ENCODE measurements at places on chromosomes 5 and 9.

DNA sequence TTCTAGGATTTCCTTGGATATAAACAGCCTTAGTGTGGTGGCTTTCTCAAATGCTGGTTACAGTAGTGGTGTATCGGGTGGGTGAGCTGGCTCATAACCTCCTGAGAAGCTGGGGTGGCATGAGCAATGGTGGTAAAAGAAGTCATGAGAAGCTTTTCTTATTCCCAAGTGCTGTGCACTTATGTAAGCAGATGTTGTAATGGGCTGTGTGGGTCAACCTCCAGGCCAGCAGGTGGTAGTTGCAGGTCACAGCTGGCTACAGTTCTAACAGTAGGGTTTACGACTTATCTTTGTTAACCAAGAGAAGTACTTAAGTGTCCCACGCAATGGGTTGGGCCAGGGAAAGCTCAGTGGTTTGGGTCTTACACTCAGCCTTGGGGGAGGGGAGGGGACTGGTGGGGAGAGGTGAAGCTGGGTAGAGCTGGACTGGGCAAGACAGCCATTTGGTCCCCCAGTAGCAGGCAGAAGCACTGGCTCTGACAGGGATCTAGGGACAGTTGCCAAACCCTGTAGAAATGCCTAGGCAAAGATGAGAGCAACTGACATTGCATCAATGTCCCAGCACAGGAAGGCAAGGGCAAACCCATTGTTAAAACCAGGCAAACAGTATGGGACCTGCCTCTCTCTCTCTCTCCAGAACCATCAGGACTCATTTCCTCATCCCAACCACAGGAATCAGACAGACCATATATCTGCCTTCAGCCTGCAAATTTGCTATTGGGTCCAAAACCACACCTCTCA is 76.8 kb downstream of the RNF130 start:
- no peak for DNase-seq

GRCh38 chr9:22134390-22134789 is 125.3 kb upstream of the CDKN2B start:
- DNase-seq, result no peak

- DNase-seq, result no peak
Measured at GRCh38 chr5:65102371-65102975, 333.7 kb downstream of the CWC27 start.

DNA sequence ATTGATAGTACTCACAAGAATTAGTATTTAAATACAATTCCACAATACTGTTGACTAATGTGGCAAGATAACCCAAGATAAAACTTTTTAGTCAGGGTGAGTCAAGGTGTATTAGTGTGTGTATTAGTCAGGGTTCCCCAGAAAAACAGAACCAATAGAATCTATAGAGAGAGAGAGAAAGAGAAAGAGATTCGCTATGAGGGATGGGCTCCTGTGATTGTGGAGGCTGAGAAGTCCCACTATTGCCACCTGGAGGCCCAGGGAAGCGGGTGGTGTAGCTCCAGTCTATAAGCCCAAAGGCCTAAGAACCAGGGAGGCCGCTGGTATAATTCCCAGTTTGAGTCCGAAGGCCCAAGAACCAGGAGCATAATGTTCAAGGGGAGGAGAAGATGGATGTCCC is 10.0 kb upstream of the SHISAL2B start:
- no peak for DNase-seq

- DNase-seq, result no peak
Measured at GRCh38 chr9:99973455-99973854, 67.0 kb downstream of the STX17 start.

- DNase-seq, result no peak
Measured at GRCh38 chr5:98217138-98217537, 556.3 kb upstream of the RGMB start.

- no peak for DNase-seq
Measured at GRCh38 chr5:16735101-16736060, 118.6 kb upstream of the RETREG1 start.

- no peak for DNase-seq
Measured at GRCh38 chr9:6086006-6086655, 70.7 kb upstream of the RANBP6 start.

DNA sequence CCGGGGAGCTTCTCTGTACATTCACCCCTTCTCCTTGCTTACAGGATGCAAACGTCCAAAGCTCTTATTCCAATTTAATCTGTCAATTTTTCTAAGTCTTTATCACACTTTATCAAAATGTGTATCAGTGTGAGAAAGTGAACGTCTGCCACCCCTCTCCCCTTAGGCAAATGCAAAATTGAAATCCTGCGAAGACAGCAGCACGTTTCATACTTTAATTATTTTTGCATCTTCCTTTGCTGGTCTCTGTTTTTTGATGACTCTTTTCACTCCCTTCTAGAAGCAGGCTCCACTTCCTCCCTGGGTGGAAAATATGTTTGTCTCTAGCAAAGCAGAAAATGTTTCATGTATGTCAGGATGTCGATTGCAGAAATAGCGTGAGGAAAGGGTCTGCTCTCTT is 576.5 kb upstream of the BRINP1 start:
- DNase-seq, result no peak

DNA sequence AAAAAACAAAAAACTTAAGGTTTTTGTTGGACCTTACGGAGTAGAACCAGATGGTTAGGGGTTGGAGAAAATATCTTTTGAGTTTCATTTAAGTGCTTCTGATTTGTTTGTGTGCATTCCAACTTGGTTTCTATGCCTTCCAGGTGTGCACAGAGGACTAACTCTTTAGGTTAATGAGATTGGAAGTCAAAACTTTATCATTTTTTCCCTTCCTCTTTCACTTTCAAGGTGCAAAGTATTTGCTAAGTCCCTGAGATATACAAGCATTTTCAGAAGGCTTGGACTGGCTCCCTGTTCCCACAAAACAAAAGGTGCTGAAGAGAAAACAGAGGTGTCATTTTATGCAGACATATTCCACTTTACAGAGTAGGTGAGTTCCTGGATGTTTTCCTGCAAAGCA is 30.3 kb upstream of the CER1 start:
- DNase-seq, result no peak

- peak; percentile 67 for DNase-seq
Measured at GRCh38 chr5:132457371-132458225, 33.0 kb downstream of the IRF1 start.

DNA sequence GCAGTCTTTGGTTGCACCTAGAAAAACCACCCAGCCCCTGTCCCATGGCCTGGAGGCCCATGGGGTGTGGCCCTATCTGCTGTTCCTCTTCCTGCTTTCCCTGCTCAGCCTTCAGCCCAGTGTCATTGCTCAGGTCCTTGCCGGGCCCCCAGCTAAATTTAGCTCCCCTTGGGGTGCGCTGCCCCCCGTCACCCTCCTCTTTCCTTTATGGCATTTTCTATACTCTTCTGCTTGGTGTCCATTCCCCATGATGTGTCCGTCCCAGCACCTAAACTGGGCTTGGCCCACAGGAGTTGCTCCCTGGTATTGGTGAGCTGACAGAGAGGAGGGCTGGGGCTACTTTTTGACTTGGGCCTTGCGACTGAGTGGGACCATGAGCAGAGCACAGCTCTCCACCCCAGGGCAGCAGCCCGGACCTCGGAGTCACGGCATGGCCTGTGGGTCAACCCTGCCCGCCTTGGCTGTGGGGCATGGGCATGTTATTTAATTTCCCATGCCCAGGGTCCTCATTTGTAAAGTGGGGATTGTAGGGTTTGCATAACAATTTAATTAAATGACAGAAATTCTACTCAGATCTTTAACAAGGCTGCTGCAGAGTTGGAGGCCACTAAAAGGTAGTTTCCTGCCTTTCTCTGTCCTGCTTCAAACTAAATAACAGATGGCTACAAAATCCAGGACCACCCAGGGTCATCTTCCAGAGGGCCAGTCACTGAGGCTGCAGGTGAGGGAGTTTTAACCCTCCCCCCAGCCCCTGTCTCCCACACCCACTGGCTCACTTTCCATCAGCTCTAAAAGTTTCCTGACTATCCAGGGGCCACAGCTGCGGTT is 98.2 kb downstream of the DAP start:
- no peak for DNase-seq

- no peak for DNase-seq
Measured at GRCh38 chr9:112620388-112620787, 97.5 kb downstream of the INIP start.

DNA sequence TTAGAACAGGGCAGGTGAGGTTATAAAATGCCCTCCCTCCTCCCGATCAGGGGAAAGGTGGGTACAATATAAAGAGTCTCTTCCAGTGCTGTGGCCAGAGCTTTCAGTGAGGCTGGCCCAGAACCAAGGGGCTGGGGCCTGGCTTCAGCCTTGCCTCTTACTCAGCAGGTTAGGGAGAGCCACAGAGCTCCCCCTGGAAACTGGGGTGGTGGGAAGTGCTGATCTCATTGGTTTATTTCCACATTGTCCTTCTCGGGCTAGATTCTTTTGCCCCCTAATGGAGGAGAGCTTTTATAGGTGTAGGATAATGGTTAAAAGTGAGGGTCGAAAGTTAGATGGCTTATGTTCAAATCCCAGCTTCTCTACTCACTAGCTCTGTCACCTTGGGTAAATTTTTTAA is 186.7 kb upstream of the TBC1D2 start:
- DNase-seq, result no peak

DNA sequence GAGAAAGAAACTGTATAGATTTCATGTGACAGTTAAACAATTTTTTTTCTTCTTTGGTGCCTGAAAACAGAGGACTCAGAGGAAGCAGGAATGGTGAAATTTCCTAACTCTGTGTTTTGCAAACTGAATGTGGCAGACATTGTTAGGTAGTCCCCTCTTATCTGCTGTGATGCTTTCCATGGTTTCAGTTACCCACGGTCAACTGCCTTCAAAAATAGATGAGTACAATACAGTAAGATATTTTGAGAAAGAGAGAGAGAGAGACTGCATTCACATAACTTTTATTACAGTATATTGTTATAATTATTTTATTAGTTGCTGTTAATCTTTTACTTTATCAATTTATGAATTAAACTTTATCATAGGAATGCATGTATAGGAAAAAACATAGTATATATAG is 627.2 kb downstream of the CCDC171 start:
- DNase-seq, result no peak

DNA sequence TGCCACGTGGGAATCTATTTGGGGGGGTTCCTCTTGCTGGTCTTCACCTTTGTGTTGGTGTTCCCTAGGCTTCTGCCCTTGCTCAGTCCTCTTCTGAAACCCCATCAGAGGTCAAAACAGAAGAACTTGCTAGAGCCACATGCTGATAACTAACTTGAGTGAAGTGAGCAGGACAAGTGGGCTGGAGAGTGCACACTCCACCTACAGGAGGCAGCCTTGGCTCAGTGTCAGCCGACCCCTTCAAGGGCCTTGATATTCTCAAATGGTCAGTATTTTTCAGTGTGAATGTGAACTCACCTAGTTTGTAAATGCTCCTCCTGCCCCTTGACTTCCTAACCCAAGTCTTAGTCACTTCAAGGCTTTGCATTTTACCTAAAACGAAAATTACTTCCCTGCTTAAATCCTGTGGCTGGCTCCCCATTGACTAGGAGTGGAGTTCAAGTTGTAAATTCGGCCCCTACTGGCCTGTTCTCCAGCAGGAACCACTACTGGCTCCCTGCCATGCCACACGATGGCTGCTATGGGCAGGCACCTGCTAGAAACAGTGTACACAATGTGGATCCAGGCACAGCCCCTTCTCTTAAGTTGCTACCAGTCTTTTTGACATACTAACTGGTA is 3.6 kb upstream of the SLC1A3 start:
- DNase-seq, result no peak
